ENCODE measurements at places on chromosomes 5 and 9.
A peak's percentile ranks its signal among the peaks of the same experiment; 100 is the strongest.

DNA sequence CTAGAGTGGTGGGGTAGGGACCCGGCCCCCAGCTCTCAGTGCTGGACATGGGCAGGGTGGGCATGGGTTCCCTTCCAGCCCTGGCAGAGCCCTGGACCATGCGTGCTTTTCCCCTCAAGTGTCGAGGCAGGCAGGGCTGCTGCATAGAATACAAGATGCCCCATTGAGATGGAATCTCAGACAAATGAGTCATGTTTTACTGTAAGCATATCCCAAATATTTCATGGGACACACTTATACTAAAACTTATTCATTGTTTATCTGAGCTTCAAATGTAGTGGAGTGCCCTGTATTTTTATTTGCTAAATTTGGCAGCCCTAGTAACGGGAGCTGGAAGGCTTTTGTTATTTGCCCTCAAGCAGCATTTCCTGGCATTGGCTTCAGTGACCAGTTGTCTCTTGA, 3.2 kb upstream of the RNU6ATAC start:
- DNase-seq: no peak

DNA sequence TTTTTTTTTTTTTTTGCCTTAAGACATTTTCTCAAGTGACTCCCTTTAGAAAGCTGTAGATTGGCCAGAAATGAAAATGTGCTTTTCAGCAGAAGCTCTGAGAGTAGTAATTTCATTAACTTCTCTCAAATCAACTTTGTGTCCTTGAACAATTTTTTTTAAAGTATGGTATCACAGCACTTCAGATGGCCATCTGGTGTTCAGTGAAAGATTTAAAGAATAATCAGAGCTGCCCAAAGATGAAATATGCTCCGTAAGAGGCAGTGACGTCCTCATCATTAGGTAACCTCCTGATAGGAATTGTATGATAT, 43.0 kb upstream of the PCAT7 start:
- no peak for DNase-seq

DNA sequence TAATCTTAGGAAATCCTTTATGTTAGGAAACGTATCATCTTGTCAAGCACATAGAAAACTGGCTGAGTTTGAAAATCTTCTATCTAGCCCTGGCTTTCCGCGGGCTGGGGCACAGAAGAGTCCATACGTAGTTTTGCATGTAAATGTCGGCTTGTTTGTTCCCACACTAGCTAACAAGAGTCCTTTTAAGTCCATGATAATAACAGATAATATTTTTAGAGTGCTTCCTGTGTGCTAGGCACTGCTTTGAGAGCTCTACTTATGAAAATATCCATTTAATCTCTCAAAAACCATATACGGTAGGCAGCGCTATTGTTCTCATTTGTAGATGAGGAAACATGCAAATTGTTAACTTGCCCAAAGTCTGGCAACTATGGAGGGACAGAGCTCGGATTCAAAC, 40.5 kb downstream of the FYB1 start:
- DNase-seq: no peak

- peak; percentile 81 for DNase-seq
These were observed 260.3 kb upstream of the ADAMTS16 start for GRCh38 chr5:4879693-4880303.

GRCh38 chr5:38433160-38433861, 123.1 kb downstream of the LIFR start:
- DNase-seq: no peak

DNA sequence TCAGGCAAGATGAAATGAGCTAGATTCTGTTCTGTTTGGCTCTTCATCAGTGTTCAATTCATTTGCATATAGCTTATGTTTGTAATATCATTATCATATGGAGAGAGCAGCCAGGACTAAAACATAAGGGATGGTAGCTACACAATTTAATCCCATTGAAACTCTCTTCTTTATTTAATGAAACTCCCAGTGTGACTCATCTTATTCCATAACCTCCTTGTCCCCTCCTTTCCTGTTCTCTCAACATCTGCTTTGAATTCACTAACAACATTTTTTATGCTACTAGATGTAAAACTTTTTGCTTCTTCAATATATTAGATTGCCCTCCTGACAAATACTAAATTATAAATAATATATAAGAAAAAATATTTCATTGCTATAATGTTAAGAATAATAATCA, 1823.4 kb downstream of the MAT2B start:
- no peak for DNase-seq

DNA sequence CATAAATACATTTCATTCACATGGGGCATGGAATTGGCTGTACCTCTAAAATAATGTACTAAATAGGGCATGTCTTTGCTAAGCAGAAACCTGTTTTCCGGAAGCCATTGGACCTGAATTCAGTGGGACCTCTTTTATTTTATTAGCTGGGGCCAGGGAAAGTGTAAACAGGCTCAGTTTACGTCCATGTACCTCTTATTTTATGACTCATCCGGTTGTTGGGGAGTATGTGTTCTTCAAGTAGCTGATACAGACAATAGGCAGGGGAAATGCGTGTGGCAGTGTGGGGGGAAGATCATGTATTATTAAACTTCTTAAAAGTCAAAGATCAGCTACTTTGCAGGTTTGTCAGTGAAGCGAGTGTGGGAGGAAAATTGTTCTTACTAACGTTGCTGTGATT, 1.4 kb upstream of the GDNF start:
- DNase-seq: no peak

DNA sequence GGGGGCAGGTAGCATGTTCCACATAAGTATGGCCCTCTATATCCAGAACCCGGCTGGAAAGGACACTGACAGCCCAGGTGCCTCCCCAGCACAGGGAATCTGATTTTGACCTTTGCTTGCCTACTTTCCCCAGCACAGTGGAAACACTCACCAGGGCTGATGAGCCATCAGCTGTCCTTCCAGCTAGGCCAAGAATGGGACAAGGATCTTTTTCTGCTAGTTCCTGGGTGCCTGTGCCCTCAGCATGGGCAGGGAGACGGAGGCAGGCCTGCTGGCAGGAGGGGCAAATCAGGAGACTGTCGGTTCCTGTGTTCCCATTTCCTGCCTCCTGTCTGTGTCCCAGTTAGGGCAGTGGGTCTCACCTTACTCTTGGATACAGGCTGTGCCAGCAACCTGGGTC, 1.1 kb downstream of the CYFIP2 start:
- no peak for DNase-seq

DNA sequence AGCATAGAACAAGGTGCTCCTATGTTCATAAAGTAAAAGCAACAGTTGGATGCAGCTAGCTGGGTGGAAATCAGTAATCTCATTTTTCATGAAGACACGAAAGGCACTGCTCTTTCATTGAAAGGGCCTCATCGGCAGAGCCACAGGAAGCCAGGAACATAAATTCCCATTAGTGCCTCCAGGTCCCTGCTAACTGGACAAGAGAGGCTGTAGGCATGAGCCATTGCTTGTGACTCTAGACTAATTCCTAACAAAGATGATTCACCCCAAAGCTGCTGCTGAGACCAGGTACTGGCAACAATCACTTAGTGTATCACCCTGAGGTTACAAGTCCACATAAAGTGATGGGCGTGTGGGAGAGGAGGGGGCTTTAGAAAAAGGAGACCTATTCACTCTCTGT, 141.8 kb downstream of the BRINP1 start:
- no peak for DNase-seq

DNA sequence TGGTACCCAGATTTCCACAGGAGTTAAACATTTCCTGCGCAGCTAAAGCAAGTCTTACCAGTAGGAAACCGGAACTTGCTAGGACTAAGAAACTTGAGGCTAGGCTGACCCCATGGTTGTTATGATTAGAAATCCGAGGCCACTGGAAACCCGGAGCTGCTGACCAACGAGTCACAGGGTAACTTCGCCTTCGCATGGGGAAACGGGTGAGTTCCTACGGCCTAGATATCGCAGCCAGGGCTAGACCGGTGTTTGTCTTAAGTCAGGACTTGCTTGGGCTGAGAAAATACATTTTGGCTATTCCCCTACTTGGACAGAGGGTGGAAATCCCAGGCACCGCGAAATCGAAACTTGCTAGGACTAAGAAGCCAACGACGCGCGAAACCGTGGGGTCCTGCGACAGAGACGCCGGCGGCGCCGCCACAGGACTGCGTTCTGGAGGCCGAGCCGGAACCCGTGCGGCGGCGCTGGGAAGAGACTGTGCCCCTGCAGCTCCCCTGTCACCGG, 1.6 kb upstream of the ANXA2R start:
- DNase-seq: no peak

GRCh38 chr9:4416467-4416866, 73.8 kb upstream of the SLC1A1 start:
- no peak for DNase-seq

- DNase-seq: peak; percentile 51
These were observed 104.2 kb downstream of the PPARGC1B start for GRCh38 chr5:149834246-149834855.

GRCh38 chr9:111438541-111439235, 45.5 kb downstream of the ECPAS start:
- no peak for DNase-seq

GRCh38 chr9:20865347-20865746, 166.1 kb downstream of the HACD4 start:
- DNase-seq: no peak
